ENCODE measurements at places on chromosomes 16 and 17. TPM values are rescaled to one million over a fixed set of nuclear protein-coding genes. Genes with fewer than 3 reads are reported as not detected.

GPR179 gene
- total RNA-seq, result not detected

- DNase-seq, result no peak
These were observed 11.2 kb upstream of the KIFC3 start for GRCh38 chr16:57813466-57813865.

CSHL1 gene
- total RNA-seq, result not detected

DNA sequence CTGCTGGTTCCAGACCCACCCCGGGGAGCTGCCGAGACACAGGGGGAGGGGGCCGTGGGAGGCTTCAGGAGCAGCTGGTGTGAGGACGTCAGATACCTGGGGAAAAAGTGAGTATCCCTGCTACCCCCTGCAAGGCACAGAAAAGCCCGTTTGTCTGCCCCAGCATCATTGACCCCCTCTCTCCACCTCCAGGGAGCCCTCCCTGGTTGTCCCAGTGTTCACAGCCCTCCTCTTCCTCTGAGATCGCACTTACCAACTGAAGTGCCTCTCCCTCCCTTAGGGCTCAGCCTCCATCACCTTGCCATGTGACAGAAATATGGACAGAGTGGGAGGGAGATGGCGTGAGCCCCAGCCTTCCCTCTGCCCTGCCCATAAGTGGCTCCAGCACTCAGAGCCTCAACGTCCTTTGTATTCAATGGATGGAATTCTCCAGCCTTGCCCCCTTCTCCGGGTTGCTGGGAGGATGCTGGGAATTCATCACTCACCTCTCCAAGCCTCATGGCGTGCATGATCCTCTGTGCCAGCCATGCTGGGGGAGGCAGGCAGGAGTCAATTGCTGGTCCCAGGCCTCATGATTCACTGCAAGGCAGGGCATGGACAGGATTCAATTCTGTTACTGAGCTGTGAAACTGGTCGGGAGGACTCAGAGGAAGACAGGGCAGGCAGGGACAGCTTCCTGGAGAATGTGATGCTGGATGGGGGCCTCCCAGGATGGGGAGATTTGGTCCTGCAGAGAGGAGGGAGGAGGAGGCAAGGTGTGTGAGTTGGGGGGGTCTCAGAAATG is 14.6 kb downstream of the SPNS3 start:
- no peak for DNase-seq

- DNase-seq, result no peak
These were observed 741.1 kb downstream of the CDH11 start for GRCh38 chr16:64380751-64381150.

DNA sequence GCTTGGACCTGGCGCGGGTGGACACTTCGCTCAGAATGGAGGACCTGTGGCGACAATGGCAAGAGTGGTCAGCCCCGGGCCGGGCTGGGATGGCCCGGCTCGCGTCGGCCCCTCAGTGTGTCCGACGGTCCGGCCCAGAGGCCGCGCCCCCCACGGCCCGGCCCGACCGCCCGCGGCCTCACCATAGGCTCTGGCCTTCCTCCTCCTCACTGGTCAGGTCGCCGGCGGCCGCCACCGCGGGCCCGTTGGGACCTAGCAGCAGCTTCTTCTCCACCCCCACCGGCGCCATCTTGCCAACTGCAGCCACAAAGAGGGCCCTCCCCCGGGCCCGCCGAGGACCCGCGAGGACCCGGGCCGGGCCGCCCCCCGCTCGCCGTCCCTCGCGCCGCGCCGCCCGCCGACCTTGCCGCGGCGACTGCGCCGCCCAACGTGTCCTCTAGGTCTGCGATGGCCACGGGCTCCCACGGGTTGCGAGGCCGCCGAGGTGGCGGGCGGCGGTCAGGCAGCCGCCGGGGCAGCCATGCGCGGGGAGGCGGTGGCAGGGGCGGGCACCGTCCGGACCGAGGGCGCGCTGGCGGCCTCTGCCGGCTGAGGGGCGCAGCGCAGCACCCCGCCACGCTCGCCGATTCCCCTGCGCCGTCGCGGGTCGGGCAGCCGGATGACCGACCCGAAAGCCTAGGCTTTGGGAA is at the start of gene DYNC1LI2:
Gene DYNC1LI2, minus strand, starts transcription at position 307 of the 689 bp plus-strand sequence. Its CDS starts 18 bp downstream, at position 289.
- DNase-seq, result peak; percentile 73

GRCh38 chr16:17224879-17225281 is 245.9 kb downstream of the XYLT1 start:
- no peak for DNase-seq
